MM.1S (cell line): ENCODE measurements at places on chromosomes 12 and 14.

DNA sequence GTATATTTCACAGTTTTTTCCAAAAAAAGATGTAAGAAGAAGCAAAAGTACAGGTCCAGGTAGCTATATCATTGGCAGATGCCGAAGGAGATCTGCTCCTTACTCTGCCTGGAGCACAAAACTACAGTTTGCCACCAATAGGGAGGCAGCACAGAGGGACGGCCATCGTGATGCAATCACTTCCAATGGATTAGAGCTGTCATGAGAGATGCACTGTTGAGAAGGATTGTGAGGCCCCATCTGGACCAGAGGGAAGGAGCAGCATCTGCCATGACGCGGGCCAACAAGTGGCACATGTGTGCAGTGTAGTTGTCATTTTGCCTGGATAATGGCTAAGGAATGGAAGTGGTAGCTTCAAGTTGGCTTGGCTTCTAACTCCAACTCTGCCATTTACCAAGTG, 318.8 kb upstream of the FKBP4 start:
- H3K36me3 ChIP-seq, result no peaks in the 10 kb centered on the region
- H3K27ac ChIP-seq, result no peak overlapping the region
- no peaks in the 10 kb centered on the region for H3K27me3 ChIP-seq
- DNase-seq, result no peak

GRCh38 chr12:402029-402389, 565 bp downstream of the CCDC77 start:
- H3K27ac ChIP-seq, result peak overlapping the region; percentile 36; the same call in 1 of the 2 replicates
- H3K36me3 ChIP-seq, result no peaks in the 10 kb centered on the region
- peak overlapping the region; percentile 93 for H3K4me3 ChIP-seq
- H3K27me3 ChIP-seq, result no peaks in the 10 kb centered on the region
- H3K4me1 ChIP-seq, result peaks cover 11% of the 10 kb centered on the region; the same call in 1 of the 2 replicates
- peak; percentile 45 for DNase-seq

DNA sequence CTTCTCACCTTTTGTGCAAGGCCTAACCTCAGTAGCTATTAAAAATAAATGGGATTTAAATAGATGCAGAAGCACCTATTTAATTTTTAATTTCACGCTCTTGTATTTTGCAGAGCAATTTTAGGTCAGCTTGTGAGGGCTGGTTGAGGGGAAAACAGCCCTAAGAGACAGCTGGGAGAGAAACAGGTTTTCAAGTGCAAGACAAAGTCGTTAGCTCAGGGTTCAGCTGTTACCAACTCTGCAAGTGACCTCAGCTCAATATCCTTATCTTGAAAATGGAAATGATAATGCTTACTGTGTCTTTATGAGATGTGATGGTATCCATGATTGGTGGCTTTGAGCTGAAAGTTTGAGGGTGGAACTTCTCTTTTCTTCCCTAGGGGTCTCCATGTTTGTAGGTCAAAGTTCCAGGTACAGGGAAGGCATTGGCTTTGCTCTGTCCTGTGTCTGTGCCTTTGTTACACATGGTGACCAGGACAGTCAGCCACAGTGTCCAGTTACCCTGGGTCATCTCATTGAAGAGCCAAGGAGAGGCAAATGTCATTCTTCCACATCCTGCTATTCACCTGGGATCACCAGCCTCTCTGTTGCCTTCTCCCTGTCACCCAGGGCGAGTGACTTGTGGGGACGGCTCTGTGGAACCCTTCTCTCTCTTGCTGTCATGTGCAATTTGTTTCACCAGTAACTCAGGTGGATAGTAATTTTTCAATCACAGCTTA, 100.3 kb downstream of the SAMD4A start:
- no peak overlapping the region for H3K27ac ChIP-seq
- no peak for DNase-seq
- H3K4me1 ChIP-seq, result no peaks in the 10 kb centered on the region
- no peak overlapping the region for H3K4me3 ChIP-seq
- no peaks in the 10 kb centered on the region for H3K27me3 ChIP-seq

GRCh38 chr12:76701690-76702089, 62.2 kb upstream of the ZDHHC17 start:
- no peaks in the 10 kb centered on the region for H3K36me3 ChIP-seq
- no peaks in the 10 kb centered on the region for H3K4me1 ChIP-seq
- no peak overlapping the region for H3K4me3 ChIP-seq
- H3K27me3 ChIP-seq, result no peaks in the 10 kb centered on the region
- DNase-seq, result no peak
- no peak overlapping the region for H3K27ac ChIP-seq

GRCh38 chr12:49783917-49784676, 42.7 kb downstream of the TMBIM6 start:
- DNase-seq, result no peak
- no peak overlapping the region for H3K4me3 ChIP-seq
- H3K27ac ChIP-seq, result no peak overlapping the region
- no peaks in the 10 kb centered on the region for H3K36me3 ChIP-seq
- no peaks in the 10 kb centered on the region for H3K4me1 ChIP-seq

DNA sequence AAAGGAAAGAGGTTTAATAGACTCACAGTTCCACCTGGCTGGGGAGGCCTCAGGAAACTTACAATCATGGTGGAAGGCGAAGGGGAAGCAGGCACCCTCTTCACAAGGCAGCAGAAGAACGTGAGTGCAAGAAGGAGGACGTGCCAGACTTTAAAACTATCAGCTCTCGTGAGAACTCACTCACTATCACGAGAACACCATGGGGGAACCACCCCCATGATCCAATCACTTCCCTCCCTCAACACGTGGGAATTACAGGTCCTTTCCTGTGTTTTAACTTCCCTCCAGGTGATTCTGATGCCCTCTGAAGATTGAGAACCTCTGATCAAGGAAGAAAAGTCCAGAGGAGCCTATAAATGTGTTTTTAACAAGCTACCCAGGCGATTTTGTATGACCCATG, 358.7 kb downstream of the MED13L start:
- DNase-seq, result no peak
- no peaks in the 10 kb centered on the region for H3K27me3 ChIP-seq
- H3K4me1 ChIP-seq, result no peaks in the 10 kb centered on the region
- no peak overlapping the region for H3K4me3 ChIP-seq

DNA sequence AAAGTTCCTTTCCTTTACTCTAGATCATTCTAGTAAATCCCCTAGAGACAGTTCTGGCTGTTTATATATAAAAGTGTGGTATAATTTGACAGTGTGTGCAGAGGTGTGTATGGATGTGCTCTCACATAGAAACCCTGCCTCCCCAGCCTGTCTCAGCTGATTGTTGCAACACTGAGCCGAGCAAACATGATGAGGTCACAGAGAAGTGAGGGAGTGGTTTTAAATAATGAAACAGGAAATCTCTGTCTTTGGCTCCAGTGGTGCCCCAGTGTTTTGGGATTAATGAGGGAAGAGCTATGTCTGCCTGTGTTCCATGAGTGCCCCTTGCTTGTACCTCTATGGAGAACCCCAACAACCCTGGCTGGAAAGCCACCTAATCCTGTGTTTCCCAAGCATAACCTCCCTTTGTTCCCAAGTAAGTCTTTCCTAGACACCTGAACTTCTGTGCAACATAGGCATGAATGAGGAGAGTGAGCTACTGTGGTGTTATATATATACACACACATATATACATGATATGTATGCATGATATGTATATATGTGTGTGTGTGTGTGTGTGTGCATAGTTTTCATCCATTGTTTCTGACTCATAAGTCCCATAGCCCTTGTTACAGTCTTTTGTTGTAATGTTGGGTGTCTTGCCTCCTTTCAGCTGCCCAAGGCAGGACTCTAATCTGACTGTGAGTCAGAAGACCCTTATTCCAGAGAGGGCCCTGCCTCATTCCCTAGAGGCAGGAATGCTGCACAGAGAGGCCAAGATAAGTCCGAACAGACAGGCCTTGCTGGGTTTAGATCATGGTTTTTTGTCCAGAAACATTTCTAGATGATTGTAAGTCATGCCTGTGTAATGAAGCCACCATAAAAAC, 18.0 kb downstream of the TRAF3 start:
- no peak for DNase-seq
- H3K4me1 ChIP-seq, result peaks cover 17% of the 10 kb centered on the region; the same call in 1 of the 2 replicates
- H3K27ac ChIP-seq, result no peak overlapping the region
- H3K4me3 ChIP-seq, result no peak overlapping the region
- no peaks in the 10 kb centered on the region for H3K36me3 ChIP-seq

GRCh38 chr14:34231626-34232025, 230.4 kb downstream of the SPTSSA start:
- DNase-seq, result no peak
- H3K27me3 ChIP-seq, result no peaks in the 10 kb centered on the region
- no peak overlapping the region for H3K27ac ChIP-seq

- H3K4me1 ChIP-seq, result peaks cover 11% of the 10 kb centered on the region
- no peak overlapping the region for H3K4me3 ChIP-seq
- DNase-seq, result no peak
- no peaks in the 10 kb centered on the region for H3K36me3 ChIP-seq
These were observed 17.5 kb upstream of the SCARB1 start for GRCh38 chr12:124881123-124881522.
